GM12892 (cell line): ENCODE measurements at places on chromosomes 5 and 9.

- no peak for DNase-seq
Observed at GRCh38 chr5:169213479-169213878, 87.5 kb downstream of the SLIT3 start.

DNA sequence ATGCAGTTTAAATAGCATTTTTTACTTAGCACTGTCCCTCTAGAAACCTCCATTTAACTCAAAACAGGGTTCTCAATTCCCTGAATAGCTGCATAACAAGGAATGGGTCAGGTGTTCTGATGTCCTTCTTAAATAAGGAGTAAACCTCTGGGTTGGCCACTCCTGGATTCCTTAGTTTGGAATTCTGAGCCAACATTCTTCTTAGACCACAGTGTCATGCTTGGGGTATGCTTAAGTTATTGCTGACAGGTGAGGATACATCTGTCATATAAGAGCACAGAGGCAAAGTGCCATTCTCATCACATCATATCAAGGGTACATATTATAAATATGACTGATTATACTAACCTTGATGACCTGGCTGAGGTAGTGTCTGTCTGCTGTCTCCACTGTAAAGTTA lies 179.9 kb upstream of the SEMA6A start:
- no peak for DNase-seq

- no peak for DNase-seq
Observed at GRCh38 chr5:56346741-56347535, 113.8 kb upstream of the ANKRD55 start.

GRCh38 chr5:114324282-114324681 lies 37.6 kb upstream of the KCNN2 start:
- DNase-seq: no peak

DNA sequence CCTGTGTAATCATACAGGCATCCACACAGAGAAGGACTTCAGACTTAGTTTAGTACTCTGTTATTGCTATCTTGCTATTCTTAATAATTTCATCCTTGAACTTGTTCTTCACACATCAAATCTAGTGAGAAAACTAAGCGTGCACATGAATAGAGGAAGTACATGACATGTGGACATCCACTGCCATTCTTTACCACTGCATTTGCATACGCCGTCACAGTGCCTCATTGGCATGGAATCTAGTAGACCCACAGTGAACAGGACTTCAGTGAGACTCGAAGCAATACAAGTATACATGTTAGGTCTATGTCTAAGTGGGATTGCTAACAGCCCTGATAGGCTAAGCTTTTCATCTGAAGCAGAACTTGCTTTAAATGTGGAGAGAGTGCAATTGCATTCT lies 592.1 kb downstream of the TLE4 start:
- DNase-seq: no peak
